ENCODE measurements at places on chromosomes 7 and 10.

- no peak for DNase-seq
- H3K4me3 ChIP-seq = no peak overlapping the region
- no peak overlapping the region for H3K27ac ChIP-seq
- no peaks in the 10 kb centered on the region for H3K36me3 ChIP-seq
- H3K4me1 ChIP-seq = no peaks in the 10 kb centered on the region
Measured at GRCh38 chr10:116710076-116710475, 32.3 kb downstream of the HSPA12A start.

DNA sequence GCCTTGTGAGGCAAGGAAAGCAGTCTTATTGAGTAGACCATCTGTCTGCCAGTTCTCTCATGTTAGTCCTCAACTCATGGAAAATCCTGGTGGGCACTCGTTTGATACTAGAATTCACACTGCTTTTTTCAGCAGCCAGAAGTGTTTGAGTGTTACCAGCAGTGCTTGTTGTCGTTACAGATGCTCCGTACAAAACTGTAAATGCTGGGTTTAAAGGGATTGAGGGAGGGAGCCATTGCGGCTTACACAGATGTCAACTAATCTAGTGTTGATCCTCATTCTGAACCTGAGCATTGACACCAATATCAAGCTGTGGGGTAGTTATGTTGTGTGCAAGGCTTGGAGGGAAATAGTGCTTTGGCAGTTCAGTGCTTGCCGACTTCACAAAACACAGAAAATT, 348.6 kb downstream of the AUTS2 start:
- H3K4me1 ChIP-seq = no peaks in the 10 kb centered on the region
- H3K36me3 ChIP-seq = no peaks in the 10 kb centered on the region
- H3K27me3 ChIP-seq = no peaks in the 10 kb centered on the region
- DNase-seq = no peak

DNA sequence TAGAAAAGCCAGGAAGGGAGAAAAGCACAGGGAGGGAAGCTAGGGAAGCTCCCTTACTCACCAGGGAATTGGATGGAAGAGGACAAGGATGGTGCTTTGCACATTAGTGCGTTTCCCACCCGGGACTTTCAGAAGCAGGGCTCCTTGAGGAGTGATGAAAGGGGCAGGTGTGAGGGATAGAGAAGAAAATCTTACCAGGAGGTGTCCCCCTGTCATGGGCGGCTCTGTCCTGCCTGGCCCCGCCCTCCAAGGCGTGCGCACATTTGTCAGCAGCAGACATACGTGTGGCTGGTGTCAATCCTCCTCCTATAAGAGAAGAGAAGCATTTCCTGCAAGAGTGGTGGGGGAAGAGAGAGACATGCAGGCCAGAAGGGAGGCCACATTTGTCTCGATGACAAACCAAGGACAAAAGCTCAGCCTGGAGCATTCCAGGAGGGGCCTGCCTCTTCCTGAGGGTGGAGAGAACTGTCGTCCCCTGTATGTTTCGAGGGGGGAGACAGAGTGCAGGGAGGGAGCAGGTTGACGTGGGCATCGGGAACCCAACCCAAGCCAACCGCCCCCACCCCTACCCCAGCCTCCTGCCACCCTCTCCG, 47.4 kb upstream of the COMTD1 start:
- no peak overlapping the region for H3K27ac ChIP-seq
- no peak for DNase-seq
- H3K36me3 ChIP-seq = no peaks in the 10 kb centered on the region
- no peaks in the 10 kb centered on the region for H3K4me1 ChIP-seq

GRCh38 chr7:116986611-116987565, 33.6 kb downstream of the ST7 start:
- no peak overlapping the region for H3K27ac ChIP-seq
- no peaks in the 10 kb centered on the region for H3K36me3 ChIP-seq
- no peaks in the 10 kb centered on the region for H3K27me3 ChIP-seq
- no peak for DNase-seq
- no peaks in the 10 kb centered on the region for H3K4me1 ChIP-seq

Data from Panc1 (cell line).